ENCODE measurements at places on chromosomes 12 and 14.

DNA sequence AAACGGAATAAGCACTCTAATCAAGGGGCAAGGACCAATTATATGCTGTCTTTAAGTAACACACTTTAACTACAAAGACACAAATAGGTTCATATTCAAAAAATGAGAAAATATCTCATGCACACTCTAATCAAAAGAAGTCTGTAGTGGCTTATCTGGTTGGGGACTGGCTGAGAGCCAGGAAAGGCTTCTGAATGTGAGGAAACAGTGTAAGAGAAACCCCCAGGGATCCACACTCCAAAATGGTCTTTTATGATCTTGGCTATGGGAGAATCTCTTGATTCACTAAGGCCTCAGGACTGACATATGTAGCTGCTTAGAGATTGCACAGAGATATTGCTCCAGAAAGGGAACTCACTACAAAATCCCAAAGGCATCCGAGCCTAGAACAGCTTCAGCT, 10.3 kb downstream of the CTSG start:
- no peak for DNase-seq

- peak; percentile 40 for DNase-seq
Measured at GRCh38 chr12:67415473-67415872, 146.3 kb downstream of the CAND1 start.

- no peak for DNase-seq
Measured at GRCh38 chr12:25800101-25800500, 158.4 kb upstream of the RASSF8 start.

DNA sequence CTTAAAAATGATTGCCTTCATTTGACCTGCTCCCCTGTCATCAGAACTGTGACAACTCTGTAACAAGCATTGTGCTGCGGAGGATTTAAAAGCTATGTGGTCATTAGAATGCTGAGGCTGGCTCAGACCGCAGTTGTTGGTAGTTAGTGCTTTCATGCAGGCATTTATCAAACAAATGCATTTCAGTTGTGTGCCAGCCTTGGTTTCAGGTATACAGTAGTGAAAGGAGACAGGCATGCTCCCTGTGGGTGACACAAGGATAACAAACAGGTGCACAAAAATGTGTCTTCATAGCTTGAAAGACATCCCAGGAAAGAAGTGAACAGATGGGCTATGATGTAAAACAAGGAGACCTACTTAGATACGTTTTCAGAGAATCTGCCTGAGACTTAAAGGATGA, 60.6 kb downstream of the MARK3 start:
- DNase-seq, result no peak

DNA sequence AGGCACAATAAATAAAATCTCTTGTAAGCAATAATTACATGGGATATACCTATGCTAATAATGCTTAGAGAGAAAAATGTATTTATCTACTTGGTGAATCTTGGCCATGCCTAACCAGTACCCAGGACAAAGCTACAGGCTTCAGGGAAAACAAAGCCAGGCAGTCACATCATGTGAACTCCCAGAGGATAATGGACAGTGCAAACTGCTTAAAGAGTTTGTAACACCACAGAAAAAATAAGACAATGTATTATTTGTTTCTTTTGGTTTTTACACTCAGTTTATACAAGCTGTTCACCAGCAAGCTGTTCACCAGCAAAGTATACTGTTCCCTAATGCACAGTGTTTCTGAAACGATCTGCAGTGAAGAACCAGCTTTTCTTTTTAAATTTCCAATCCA, 38.0 kb downstream of the DICER1 start:
- DNase-seq, result no peak

- no peak for DNase-seq
Measured at GRCh38 chr14:28949503-28949902, 182.9 kb downstream of the FOXG1 start.

DNA sequence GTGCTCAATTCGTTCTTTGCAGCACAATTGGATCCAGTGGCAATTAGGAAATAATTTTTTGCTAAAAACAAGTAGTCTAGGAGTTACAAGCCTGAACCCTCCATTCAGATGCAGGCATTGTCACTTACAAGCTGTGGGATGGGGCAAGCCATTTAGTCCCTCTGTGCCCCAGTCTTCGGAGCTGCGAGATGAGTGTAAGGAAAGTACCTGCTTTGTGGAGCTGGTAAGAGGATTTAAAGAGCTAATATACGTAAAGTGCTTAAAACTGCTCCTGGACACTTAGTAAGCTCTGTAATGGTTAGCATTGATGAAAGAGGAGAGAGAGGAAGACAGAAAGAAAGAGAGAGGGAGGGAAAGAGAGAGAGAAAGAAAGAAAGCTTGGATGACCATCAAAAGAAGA, 112.5 kb downstream of the LGMN start:
- no peak for DNase-seq

DNA sequence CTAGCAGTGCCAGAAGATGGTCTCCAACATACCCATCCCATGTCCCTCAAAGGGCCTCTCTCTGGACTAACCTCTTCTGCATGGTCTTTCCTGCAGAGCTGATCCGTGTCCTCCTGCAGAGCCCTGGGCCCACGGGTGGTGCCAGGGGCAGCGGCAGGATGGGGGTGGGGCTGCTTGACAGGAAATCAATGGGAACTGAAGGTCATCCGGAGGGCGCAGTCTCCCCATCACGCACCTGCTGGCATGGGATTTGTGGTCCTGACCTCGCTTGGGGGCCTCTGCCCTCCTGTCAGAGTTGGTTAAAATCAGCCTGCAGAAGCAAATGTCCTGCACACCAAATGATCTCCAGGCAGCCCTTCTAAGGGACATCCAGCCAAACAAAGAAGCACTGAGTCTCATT, 110.2 kb downstream of the DPF3 start:
- DNase-seq, result no peak

- DNase-seq, result no peak
Measured at GRCh38 chr14:74574706-74575105, 37.3 kb downstream of the LTBP2 start.

GRCh38 chr12:49144384-49144783, 13.2 kb upstream of the TUBA1B start:
- DNase-seq, result no peak

- DNase-seq, result peak; percentile 45
Measured at GRCh38 chr14:28297559-28297958, 469.0 kb upstream of the FOXG1 start.

DNA sequence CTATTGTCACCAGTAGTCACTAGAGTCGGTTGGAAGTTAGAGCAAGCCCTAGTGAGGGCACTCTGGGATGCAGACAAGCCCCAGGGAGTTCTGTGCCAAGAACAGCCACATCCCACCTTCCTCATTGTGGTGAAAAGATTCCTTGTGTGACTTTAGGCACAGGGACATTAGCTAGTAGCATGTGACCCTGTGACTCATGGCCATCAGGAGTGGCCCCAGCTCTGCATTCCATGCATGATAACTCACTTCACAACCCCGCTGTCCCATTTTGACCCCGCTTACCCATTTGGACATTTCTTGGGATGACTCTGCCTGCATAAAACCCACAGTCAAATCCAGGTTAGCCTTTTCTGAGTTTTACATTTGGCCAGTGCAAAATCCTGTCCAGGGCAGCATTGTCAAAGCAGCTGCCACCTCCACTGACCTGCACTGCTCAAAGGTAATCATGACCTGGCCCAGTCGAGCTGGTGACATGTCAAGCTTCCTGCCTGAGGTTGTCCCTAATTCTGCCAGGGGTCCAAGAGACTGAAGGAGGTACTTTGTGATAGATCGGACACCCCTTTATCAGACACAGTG, 430.5 kb downstream of the DPF3 start:
- no peak for DNase-seq

DNA sequence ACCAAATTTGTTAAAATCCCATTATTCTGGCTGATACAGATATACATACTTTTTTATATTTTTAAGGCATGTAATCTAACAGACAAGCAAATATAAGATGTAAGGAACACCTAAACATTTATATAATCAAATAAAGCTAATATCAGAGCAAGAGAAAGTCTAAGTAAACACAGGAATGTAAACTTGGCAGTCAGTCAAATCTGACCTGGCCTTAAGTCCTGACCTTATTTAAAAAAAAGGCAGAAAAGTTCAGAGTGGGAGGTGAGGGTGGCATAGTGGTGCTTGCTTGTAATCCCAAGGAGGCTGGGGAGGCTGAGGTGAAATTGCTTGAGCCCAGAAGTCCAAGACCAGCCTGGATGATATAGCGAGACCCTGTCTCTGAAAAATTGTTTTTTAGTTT, 152.6 kb downstream of the DERA start:
- peak; percentile 3 for DNase-seq

DNA sequence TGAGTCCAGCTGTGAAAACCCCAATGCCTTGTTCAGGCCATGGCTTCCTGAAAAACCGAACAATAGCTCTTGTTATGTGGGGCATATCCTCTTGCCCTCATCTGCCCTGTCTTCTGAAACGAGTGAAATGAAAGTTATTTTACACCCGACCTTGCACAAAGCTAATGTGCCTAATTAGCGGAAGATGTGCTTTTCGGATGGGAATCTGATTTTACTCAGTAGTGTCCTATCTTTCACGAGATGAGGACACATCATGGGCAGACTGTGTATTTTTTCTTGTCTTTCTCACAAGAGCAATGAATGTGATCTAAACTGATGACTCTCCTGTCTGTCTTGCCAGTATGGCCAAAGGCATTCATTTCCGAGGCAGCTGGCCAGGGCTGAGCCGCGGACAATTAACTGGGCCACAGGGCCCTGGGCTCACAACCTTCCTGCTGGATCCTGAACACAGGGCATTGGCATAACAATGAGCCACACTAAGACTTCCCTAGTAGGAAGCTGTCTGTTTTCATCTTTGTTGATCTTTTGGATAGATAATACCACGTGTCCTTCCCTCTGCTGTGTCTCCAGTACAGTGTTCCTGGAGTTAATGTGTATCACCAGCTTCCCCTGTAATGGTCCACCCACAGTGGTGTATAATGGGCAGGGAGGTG, 86.0 kb upstream of the HIF1A start:
- peak; percentile 83 for DNase-seq

DNA sequence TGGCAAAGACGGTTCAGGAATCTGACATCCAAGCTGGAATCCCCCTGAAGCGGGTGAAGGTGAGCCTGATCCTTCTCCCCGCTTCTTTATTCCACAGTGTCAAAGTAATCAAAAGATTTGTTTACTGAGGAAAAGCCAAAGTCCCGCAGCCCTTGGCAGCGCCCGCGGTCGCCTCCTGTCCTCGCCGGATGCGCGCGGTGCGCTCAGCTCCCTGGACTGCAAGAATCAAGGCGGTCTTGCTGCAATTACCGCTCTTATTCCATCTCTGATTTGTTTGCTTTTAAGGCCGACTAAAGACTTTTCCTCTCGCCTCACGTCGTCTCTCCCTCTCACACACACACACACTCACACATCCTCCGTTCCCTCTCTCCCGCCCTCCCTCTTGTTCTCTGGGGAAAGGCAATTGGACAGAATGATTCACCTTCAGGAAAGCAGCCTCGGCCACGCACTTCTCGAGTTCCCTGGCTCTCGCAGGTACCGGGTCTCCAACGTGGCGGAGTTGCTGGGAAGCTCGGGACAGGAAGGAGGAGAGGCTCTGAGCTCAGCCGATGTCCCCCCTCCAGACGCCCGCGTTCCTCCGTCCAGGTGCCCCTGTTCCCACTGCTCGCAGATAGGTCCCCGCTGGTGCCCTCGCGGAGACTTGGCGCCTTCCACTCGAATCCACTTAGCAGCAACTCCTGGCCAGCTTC, 68.6 kb upstream of the USP15 start:
- peak; percentile 20 for DNase-seq

DNA sequence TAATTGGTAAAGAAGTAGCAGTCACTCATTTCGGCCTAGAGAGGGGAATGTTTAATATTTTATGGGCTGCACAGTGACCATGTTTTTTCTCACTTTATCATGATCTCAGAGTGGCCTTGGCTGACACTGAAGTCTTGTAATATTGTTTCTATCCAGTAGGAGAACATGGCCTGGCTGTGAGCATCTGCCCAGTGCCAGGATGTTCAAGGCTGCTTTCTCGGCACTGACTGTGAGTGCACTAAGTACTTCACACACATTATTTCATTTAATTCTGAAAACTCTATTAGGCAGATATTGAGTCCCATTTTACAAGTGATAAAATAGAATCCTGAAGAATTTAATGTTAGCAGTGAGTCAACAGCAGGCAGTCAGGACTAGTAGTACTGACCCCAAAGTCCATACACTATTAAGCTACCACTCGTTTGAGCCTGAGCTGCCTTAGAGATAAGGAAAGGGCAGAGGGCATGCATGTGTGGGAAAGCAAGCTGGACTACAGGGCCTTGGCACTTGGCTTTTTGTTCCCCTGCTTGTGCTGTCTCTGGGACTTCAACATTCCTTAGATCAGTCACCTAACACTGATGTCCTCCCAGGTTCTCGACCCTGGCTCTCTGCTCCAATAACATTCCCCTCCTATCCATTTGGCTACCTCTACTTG, 42.2 kb upstream of the APPL2 start:
- DNase-seq, result no peak

- DNase-seq, result no peak
Measured at GRCh38 chr12:3454780-3455179, 36.2 kb upstream of the PRMT8 start.

GRCh38 chr12:46473634-46474329, 101.2 kb upstream of the SLC38A2 start:
- peak; percentile 95 for DNase-seq

DNA sequence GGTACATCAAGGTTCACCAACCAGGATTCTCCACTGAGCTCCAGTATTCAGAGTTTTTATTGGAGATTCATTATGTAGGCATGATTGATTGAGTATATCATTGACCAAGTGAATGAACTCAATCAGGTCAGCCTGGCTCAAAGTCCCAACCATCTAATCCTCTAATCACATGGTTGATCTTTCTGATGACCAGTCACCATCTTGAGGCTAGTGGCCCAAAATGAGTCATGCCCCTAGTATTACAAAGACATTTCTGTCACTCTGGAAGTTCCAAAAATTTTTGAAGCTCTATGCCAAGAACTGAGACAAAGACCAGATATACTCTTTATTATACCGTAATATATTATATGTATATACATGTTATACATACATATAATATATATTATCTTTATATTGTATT, 75.9 kb upstream of the ATF7IP start:
- no peak for DNase-seq

GRCh38 chr12:76588881-76589565, 29.5 kb upstream of the OSBPL8 start:
- peak; percentile 96 for DNase-seq

DNA sequence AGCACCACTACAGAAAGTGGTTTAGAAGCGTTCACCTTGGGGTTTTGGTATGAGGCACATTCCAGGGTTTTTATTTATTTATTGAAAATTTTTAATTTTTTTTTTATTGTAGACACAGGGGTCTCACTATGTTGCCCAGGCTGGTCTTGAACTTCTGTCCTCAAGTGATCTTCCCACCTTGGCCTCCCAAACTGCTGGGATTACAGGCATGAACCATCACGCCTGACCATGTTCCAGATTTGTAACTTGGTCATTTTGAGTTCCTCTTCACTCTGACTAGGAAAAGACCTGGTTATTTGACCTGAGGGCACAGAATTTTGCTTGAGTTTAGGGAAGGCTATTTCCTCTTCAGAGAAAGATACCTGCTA, 3.1 kb downstream of the MLEC start:
- DNase-seq, result no peak

GRCh38 chr12:83320350-83320749, 633.6 kb downstream of the TMTC2 start:
- no peak for DNase-seq

- no peak for DNase-seq
Measured at GRCh38 chr12:50650285-50650684, 113.6 kb upstream of the ATF1 start.
